ENCODE measurements at places on chromosomes 5 and 9.

DNA sequence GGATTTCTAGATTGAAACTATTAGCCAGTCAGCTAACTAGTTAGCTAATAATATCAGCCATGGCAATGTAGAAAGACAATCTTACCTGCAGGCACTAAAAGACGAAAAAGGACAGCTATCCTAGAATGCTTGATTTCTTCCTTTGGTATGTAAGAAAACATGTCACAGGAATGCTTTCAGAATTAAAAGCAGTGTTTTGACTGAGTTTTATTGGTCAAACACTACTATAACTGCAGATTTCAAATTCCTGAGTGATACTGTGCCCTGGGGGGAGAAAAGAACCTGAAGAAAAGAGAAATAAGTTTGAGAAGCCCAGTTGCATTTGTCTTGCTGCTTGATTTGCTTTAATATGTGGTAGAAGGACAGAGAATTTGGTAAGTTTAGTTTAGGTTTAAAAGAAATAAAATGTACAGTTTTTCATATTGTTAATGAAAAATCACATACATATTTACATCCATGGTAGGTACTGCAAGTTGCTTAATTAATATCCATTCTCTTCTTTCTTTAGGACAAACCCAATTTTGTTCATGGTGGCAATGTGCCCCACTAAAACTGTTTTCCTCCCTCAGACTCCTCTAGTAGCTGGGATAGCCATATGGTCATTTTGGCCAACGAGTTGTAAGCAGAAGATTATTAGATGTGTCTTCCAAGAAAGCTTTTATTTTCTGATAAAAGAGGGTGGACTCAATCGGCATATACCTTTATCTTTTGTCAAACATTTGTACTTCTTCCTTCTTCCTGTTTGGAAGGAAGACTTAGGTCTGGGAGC, 4.3 kb upstream of the FAM169A start:
- DNase-seq = no peak

GRCh38 chr5:127810017-127810416, 106.8 kb downstream of the CCDC192 start:
- DNase-seq = no peak

- no peak for DNase-seq
Measured at GRCh38 chr9:38423973-38424843, at the start of gene IGFBPL1. Gene IGFBPL1 (minus strand): TSS chr9:38424454. CDS start chr9:38424424, 30 bp downstream.

GRCh38 chr5:31605920-31606319, 33.0 kb upstream of the PDZD2 start:
- DNase-seq = no peak

- DNase-seq = no peak
Measured at GRCh38 chr5:138542180-138542955, 668 bp downstream of the ETF1 start.

- no peak for DNase-seq
Measured at GRCh38 chr5:135024956-135025729, 8.9 kb downstream of the PITX1 start.

- peak; percentile 39 for DNase-seq
Measured at GRCh38 chr5:57889558-57889957, 406.9 kb upstream of the ACTBL2 start.

Measured in skeletal muscle cell (primary cell).